Kidney epithelial cell (primary cell): ENCODE measurements at places on chromosomes 4 and X. TPM values are rescaled to one million over a fixed set of nuclear protein-coding genes. Genes with fewer than 3 reads are reported as not detected.

Gene SASH3
- total RNA-seq, result not detected in 2 replicates

Gene CTAG1A
- not detected in 2 replicates for total RNA-seq

Gene ITIH6
- not detected in 2 replicates for total RNA-seq

Gene PAGE5
- not detected in 2 replicates for total RNA-seq

Gene NALF2
- total RNA-seq, result 3.6 and 4.6 TPM in 2 replicates
